ENCODE measurements at places on chromosomes 11 and 22. TPM values are rescaled to one million over a fixed set of nuclear protein-coding genes. Genes with fewer than 3 reads are reported as not detected.

The SHANK3 gene
- total RNA-seq: 9.7 TPM

The TEX54 gene
- not detected for total RNA-seq

The ABCC8 gene
- total RNA-seq: 34.7 TPM

The PGM2L1 gene
- total RNA-seq: 133 TPM

All from parietal lobe (tissue), 2 donors.